ENCODE measurements at places on chromosomes 12 and 14.

- no peak for DNase-seq
These were observed 11.9 kb downstream of the DGLUCY start for GRCh38 chr14:91125801-91126200.

GRCh38 chr14:101878211-101878821 is 86.1 kb upstream of the DYNC1H1 start:
- DNase-seq: no peak

DNA sequence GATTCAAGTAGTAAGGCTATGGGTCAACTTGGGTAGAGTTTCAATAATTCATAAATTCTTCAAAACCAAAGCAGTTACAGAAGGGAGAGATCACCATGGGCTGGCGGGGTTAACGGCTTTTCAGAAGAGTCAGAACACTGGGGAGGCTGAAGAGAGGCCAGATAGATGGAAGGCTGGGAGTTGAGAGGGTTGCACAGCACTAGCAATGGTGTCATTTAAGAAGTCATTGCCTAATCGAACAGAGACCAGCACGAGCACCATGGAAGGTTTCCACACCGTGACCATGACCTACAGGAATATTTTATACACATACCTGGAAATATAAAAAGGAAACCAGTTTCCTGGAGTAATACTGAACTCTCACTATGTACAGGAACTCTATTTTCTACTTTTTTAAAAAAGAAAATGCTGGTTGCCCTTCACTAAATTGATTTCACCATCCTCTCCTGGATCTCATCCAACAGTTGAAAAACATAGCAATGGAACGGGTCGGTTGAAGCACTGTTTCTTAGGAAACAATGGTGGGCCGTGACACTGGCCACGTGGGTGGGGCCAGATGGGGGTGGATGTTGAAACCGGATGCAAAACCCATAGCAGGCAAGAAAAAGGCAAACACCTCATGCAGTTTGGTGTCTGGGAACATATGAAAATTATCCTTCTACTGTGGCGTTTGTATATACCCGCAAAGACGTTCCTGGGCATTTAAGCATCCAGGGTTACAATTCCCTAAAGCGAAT is 38.0 kb upstream of the RIN3 start:
- DNase-seq: no peak

GRCh38 chr12:98352218-98352811 is 163.1 kb upstream of the TMPO start:
- DNase-seq: no peak

DNA sequence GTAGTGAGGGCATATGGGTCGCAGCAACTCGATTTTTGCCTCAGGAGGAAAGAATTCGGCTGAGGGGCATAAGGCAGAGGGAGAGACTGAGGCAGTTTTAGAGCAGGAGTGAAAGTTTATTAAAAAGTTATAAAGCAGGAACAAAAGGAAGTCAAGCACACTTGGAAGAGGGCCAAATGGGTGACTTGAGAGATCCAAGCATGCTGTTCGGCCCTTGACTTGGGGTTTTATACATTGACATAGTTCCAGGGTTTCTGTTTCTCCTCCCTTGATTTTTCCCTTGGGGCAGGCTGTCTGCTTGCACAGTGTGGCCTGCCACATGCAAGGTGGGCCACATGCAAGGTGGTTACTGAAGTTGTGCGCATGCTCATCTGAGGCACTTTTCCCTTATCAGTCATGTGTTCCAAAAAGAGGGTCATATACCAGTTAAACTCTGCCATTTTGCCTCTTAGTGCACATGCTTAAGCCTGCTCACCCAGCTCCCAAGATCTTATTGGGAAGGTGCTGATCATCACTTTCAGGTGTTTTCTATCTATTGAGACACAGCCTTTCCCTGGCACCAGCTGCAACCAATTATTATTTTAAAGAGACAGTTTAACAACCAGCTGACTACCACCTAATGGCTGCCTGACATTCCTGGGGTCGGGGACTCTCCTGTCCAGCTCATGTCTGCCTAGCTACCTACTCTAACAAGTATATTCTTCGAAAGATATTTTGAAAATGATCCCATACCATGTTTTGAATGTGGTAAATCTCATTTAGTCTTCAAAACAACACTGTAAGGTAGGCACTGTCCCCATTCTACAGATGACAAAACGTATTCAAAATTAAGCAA is 19.9 kb downstream of the PTGER2 start:
- DNase-seq: no peak

DNA sequence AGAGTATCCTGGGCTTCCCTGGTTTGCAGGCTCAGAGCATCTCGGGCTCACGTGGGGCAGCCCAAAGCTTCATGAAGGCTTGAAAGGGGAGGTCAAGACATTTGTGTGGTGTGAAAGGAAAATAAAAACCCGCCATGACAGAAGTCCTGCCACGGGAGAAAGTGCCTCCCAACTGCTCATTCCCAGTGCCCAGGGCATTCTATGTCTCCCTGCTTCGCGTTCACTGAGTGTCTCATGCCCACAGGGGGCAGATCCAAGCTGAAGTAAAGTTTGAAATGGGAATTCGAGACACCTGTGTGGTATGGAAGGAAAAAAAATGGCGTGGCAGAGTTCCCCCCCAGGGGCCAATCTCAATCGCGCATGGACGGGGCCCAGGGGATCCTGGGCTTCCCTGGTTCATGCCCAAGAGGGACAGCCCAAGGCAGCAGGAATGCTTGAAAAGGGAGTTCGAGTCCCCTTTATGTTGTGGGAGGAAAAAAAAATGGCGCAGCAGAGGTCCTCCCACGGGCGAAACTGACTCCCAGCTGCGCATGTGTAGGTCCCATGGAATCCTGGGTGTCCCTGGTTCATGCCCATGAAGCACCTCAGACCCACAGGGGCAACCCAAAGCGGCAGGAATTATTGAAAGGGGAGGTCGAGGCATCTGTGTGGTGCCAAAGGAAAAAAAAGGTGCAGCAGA is 576.7 kb downstream of the ALG10 start:
- no peak for DNase-seq

- no peak for DNase-seq
These were observed 48.4 kb upstream of the LIMA1 start for GRCh38 chr12:50331745-50332144.

GRCh38 chr14:33642691-33643244 is 308.1 kb downstream of the EGLN3 start:
- no peak for DNase-seq

GRCh38 chr12:49646871-49647654 is 23.7 kb downstream of the PRPF40B start:
- no peak for DNase-seq

GRCh38 chr12:68310370-68310769 is 21.8 kb downstream of the MDM1 start:
- no peak for DNase-seq

DNA sequence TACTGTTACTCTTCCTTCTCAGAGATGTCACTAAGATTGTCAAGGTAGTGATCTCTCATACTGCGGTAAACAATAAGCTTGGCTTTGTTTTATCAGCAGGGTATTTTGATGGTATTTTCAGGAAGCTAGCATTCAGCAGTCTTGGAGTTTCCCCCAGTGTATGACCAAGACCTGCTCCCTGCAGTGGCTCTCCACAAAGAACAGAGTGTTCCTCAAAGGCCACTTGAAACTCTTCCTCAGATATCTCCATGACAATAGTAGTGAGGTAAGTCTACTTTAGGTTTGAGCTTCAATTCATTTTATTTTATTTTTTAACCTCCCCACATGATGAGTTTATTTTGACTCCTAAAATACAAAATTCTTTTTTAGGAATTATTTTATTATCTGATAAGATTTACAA is 74.0 kb upstream of the G2E3 start:
- DNase-seq: no peak

DNA sequence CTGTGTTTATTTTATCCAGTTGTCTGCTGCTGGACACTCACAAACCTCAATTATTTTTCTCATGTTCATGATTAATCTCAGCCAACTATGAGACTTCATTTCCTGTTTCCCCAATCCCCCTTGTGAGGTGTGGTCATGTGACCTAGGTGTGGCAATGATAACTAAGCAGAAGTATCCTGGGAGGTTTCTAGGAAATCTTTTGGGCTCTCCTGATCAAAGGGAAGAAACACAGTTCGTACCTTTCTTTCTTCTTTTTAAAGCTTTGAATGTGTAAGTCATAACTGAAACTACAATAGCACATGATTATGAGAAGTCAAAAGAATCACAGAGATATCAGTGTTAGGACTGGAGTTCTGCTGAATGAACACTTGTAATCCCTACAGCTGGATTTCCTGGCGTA is 34.4 kb upstream of the MANSC4 start:
- DNase-seq: no peak

DNA sequence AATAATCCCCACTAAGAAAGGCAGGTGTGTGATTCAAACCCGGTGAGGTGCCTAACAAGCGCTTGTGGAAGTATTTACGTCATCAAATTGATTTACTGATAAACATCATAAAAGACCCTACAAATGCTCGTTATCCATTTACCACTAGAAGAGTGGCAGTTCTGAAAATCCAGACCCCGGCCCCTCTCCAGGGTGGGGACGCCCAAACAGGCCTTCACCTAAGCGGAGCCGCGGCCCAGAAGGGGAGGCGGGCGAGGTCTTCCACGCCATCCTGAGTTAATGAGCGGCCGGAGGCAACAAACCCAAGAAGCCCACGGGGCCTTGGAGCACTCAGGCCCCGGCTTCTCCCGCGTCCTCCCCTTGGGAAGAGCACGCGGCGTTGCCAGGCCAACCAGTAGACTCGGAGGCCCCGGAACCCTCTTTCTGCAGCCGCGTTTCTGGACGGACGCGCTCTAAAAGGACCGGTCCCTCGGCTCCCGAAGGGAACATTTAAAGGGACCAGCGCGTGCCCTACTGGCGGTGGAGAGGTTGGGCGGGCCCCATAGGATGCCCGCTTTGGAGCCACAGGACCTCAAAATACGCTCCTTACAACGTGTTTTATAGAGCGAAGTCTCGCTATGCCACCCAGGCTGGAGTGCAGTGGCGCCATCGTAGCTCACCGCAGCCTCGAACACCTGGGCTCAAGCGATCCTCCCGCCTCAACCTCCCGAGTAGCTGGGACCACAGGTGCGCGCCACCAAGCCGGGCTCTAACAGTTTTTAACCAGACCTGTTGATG is 3.5 kb downstream of the PTPN21 start:
- DNase-seq: peak; percentile 49

DNA sequence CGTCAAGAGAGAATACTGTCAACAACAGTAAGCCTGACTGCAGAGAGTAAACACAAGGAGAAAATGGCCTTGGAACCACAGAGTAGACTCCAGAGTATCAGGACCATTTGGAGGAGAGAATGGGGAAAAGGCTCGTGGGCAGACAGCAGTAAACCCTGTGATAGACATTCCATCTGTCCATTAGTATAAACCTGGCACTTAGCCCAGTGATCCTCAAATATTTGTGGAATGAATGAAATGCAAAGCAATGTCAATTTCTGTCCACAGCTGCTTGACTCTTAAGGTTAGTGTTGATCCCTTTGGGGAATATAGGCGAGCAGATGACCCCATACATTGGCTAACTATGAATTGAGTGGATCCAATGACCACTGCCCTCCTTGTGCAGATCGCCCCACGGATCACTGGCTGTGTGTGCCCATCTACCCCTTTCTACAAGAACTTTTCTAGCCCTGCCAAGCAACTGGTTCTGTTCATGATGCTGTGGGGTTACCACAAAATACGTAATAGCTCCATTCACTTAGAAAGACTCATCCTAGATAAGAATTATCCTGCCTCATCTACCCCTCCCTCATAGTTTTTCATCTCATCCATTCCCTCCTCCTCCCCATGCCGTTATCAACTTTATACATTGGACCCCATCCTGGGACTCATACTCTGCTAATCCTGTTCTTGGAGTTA is 846.8 kb downstream of the NRXN3 start:
- DNase-seq: no peak

DNA sequence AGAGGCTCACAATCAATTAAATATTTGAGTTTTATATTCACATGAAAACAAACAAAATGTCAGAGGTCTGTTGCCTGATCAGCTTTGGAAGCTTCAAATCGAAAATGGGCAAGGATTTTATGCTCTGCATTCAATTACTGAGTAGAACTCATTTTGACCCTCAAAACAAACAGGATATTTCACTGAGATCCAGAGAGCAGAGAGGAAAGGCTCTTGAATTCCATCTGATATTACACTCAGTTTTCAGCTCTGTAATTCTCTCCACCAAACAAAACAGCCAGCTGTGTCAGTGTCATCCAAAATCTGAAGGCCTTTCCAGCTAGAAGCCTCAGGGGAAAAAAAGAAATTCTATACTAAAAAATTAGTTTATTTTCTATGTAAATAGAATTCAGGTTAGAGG is 128.6 kb upstream of the FLRT2 start:
- no peak for DNase-seq

GRCh38 chr12:9793779-9794395 is 33.2 kb upstream of the CD69 start:
- no peak for DNase-seq

DNA sequence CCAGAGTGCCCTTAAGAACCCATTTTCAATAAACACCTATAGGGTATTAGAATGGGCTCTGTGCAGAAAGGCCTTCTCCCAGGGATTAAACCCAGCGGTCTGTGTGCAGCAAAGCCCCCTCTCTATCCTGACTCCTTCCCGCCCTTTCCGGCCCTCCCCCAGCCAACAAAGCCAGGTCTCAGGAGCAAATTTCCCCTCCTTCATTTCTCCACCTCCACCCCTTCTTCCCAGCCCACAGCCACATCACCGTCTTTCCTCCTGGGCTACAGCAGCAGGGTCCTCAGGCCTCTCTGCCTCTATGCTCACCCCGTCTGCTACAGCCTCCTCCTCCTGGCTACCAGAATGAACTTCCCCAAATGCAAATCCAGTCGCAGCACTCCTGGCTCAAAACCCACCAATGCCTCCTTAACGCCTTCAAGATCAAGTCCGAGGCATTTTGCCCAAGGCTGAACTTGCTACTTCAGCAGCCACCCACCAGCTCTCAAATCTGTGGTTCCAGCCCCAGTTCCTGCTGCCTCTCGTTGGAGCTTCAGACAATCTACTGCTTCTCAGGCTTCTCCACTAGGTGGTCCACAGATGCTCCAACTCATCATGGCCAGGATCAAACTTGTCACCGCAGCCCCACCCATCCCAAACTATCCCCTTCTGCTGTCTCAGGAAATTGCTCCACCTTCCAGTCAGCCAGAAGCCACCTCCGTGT is 134.8 kb downstream of the BCL11B start:
- no peak for DNase-seq

GRCh38 chr12:54372113-54372806 is 8.0 kb upstream of the GPR84 start:
- no peak for DNase-seq

- no peak for DNase-seq
These were observed 71.4 kb upstream of the PARP11 start for GRCh38 chr12:3944620-3945019.

- DNase-seq: no peak
These were observed 18.0 kb upstream of the MYO1H start for GRCh38 chr12:109329686-109330085.
